ENCODE measurements at places on chromosomes 11 and 22. TPM values are rescaled to one million over a fixed set of nuclear protein-coding genes. Genes with fewer than 3 reads are reported as not detected.

DNA sequence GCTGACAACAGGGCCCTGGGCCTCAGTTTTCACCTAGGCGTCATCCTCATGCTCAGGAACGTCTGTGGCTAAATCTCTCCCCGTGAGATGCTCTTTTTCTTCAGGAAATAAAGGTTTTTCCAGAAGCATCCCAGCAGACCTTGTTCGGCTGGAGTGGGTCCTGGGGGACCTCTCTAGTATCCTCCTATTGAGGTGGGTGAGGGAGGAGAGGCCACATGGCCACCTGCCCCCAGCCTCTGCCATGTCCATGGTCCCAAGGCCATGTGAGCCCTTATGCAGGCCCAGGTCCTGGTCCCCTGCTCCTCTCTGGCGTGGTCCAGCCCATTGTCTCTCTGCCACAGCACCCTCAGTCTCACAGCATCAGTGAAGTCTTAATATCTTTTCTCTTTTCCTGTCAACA lies 22.0 kb downstream of the ALG12 start:
- DNase-seq: no peak

DNA sequence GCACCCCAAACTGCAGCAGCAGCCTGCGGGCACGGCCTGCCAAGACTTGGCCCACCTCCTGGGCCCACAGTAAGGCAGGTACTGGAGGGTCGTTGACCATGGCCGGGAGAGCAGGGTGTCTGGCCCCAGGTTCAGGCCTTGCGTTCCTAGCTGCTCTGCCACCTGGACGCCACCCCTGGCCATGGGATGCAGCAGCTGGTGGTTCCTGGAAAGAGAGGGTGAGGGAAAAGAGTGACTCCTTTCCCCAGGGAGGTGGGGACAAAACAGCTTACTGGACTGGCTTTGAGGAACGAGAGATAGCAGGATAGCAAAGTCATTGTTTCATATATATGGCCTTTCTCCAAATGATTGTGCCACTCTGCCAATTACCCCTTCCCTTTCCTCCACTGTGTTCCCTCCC lies 1.8 kb downstream of the BSCL2 start:
- DNase-seq: no peak

- DNase-seq: no peak
Observed at GRCh38 chr11:103210543-103210942, 101.3 kb downstream of the DYNC2H1 start.

GRCh38 chr11:84398017-84398626 lies 1112.0 kb upstream of the CCDC90B start:
- no peak for DNase-seq

Gene PANX2
- 2.4 TPM for total RNA-seq

Measured in activated T-helper 2 cell treated with anti-CD3 and anti-CD28 coated beads, Interferon-gamma antibody, Interleukin-2, Interleukin-4, amounts not matched to agents 10 μg/mL and 5 μg/mL and 100 μg/mL, durations not matched to agents 14 hours and 24 hours and 36 hours (primary cell).